ENCODE measurements at places on chromosomes 4 and X.

DNA sequence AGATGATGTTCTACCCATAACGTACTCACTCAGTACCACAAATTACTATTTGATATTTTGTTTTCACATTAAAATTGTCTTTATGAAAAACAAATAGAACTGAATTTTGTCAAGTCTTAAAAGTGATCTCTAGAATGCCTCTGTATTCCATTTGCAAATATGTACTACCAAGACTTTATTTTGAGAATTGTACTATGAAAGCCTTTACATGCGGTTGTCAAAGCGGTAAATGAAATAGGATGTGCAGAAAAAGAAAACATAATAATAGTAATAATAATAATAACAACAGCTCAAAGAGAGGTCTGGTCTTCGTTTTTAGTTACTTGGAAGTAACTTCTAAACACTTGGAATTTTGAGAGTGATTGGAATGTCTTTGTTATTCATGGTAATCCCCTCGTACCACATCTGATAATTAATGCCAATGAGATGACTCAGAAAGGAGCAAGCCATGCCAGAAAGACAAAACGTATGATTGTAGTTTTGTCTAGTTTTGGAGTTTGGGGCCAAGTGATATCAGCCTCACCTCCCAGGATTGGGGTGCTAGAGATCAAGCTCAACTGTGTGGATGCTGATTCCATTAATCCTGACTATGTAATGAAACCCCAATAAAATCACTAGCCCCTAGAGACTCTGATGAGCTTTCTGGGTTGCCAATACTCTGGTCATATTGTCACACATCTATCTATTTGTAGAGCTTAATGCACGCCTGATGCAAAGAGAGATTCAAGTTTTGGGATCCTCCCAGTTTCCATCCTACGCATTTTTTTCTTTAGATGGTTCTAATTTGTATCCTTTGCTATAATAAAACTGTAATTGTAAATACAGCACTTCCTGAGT lies 20.2 kb upstream of the CTSO start:
- DNase-seq: peak; percentile 39

DNA sequence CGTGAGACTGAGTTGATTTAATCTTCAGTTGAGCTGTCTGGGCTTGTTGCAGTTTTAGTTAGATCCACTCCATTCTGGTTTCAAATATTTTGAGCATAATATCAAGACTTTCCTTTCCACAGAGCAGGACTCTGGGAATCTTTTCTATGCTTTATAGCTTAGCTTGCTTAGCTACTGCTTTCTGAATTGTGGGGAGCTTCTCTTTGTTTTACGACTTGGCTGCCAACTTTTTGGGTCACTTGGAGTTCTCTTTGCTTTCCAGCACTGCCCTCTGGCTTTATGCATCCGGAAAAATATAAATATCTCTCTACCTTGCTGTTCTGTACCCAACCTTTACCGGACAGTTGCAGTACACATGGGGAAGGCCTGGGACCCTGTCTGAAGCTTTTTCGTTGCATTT lies 292.1 kb downstream of the STIM2 start:
- no peak for DNase-seq

GRCh38 chr4:94304365-94304971 lies 38.2 kb downstream of the HPGDS start:
- DNase-seq: peak; percentile 47

GRCh38 chrX:94524867-94525266 lies 850.9 kb downstream of the FAM133A start:
- DNase-seq: no peak

GRCh38 chr4:161657616-161658015 lies 506.2 kb downstream of the FSTL5 start:
- no peak for DNase-seq

DNA sequence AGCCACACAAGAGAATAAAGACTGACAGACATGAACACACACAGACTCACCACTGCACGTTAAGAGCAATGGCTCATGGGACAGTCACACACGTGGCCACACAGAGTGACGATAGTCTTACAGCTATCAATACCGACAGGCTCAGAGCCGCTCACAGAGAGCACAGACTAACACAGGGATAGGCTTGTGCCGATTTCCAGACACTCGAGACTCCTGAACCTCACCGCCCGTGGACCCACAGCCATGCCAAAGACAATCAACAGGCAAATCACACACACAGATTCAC lies 716 bp upstream of the SLC38A5 start:
- no peak for DNase-seq

DNA sequence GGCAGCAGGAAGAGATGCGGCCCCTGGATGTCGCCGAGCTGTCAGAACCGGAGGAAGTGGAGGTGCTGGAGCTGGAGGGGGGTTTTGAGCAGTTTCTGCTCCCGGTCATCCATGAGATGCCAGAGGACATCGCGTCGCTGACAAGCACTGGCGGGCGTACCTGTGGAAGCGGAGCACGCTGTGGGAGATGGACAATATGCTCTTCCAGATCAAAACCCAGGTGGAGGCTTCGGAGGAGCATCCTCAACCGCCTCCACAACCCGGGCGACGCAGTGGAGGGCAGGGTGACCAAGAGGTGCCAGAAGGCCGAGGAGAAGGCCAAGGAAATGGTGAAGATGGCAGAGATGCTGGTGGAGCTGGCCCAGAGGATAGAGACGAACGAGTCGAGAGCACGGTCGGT lies 7.6 kb upstream of the CCNQ start:
- no peak for DNase-seq

DNA sequence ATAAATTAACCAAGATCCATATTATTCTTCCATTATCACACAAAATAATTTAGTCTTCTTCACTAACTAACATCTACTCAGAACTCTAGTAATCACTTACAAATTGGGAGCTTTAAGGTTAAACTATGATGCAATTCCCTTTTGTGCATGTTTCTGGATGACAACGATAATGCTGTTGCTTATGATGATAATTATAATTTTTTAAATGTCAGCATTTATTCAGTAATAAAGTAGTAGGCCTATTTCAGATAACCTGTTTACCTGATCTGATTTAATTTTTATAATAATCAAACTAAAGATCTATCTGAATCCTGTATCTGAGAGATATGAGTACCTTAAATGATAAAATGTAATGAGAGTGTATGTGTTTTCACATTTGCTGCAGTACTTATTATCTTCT lies 507.8 kb upstream of the GRID2 start:
- no peak for DNase-seq

GRCh38 chr4:173413036-173413435 lies 14.1 kb upstream of the SCRG1 start:
- DNase-seq: peak; percentile 50

GRCh38 chr4:98476891-98477290 lies 181.5 kb downstream of the TSPAN5 start:
- DNase-seq: no peak

DNA sequence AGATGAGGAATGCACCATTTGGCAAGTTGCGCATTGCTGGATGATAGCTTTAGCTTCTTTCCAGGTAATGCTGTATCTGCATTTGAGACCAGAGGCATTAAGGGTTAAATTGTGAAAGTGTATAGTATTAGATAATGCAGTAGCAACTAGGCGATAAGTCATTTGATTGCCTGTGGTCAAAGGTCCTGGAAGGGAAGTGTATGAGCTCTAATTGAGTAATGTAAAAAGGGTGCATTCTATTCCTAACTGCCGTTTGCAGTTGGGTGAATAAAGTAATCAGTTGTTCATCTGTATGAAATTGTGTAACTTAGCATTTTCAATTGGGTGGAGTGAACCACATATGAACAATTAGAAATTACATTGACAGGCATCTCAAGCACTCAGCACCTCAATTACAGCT lies 54.5 kb upstream of the WDR1 start:
- peak; percentile 51 for DNase-seq

- DNase-seq: no peak
Measured at GRCh38 chr4:38131371-38132091, 171.3 kb downstream of the PTTG2 start.

- DNase-seq: peak; percentile 2
Measured at GRCh38 chrX:80578517-80579105, 158.4 kb downstream of the TENT5D start.

DNA sequence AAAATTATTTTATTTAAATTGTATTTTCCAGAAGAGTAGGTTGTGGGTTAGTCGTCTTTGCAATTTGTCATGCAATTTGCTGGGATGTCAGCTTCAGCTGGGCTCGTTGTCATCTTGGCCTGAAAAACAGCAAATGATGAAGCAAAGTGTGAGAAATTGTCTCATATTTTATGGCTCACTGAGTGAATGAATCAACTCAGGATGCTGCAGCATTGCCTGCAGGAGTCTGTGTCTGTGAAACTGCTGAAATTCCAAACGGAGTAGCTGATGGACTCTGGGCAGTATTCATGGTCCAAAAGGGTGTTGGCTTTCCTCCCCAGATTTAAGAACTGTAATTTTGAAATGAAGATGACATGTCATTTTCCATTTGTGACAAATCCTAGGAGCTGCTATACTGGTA lies 37.2 kb downstream of the CXCL8 start:
- peak; percentile 32 for DNase-seq

GRCh38 chrX:14027036-14027435 lies 2.7 kb downstream of the GEMIN8 start:
- no peak for DNase-seq

GRCh38 chrX:9997524-9997923 lies 30.4 kb downstream of the CLDN34 start:
- no peak for DNase-seq

DNA sequence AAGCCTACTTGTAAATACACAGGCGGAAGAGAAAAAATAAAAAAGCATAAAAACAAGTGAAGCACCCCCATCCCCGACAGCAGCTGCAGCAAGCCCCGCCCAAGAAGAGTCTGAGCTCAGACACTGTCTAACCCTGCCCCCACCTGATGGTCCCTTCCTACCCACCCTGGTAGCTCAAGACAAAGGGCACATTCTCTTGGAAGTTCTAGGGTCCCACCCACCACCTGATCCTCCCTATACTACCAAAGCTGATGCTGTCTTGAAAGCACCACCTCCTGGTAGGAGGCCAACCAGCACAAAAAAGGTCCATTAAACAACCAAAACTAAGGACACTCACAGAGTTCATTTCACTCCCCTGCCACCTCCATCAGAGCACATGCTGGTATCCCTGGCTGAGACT lies 308.2 kb downstream of the KLHL13 start:
- no peak for DNase-seq

GRCh38 chr4:13933191-13933590 lies 305.7 kb upstream of the BOD1L1 start:
- DNase-seq: peak; percentile 85

DNA sequence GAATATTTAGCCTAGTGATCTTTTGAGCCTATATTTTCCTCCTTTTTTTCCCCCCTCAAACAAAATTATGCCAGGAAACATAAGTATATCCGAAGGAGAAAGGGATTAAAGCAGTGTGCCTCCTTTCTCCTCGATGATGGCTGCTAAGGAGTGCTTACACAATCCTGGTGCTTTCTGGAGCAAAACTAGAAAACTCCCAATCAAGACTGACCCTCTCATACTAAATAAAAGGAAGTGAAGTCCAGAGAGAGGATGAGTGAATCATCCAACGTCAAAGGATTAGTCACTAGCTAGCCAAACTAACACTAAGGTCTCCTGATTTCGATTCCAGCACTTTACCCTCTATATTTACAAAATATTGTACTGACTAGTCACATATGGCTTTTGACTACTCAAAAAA lies 146.8 kb downstream of the PPP3CA start:
- DNase-seq: peak; percentile 92

GRCh38 chrX:120697053-120697452 lies 67.2 kb upstream of the C1GALT1C1 start:
- DNase-seq: no peak

GRCh38 chr4:47531241-47531953 lies 46.3 kb downstream of the ATP10D start:
- DNase-seq: peak; percentile 88

DNA sequence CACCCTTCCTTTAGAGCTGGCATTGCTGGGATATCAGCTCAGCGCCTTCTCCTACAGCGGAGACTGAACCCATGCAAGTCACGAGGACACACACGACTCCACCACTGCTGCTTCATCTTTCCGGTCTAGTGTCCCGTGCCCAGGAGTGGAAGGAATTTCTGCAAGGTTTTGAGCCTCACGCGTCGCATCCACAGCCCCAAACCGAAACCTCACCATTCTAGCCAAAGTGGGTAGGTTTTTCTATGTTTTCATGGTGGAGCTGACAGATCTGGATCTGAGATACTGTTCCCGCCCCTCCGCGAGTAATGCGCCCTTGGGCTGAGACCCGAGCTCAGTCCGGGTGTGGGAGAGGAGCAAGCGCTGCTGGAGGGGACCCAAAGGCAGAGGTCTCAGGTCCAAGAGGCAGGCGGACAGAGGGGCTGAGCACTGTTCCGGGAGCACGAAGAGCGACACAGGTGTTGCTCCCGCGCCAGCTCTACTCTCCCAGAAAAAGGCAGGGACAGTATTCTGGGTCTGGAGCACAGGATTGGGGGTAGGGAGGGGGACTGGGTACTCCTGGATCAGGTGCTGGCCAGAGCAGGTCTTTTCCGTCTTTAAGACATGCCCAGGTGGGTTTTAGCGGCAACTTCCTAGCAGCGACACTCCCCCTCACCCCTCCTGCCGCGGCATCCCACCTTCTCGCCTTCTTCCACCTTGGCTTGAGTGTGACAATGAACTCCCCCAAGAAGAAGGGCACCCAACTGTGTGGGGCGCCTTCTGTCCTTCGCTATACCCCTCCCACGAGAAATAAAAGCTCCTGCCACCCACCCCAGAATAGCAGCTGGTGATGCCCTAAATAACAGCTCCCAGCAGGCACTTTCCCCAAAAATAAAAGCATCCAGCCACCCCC lies 1.8 kb downstream of the EPHA5 start:
- peak; percentile 42 for DNase-seq

GRCh38 chr4:4800646-4801408 lies 58.6 kb upstream of the MSX1 start:
- peak; percentile 64 for DNase-seq

DNA sequence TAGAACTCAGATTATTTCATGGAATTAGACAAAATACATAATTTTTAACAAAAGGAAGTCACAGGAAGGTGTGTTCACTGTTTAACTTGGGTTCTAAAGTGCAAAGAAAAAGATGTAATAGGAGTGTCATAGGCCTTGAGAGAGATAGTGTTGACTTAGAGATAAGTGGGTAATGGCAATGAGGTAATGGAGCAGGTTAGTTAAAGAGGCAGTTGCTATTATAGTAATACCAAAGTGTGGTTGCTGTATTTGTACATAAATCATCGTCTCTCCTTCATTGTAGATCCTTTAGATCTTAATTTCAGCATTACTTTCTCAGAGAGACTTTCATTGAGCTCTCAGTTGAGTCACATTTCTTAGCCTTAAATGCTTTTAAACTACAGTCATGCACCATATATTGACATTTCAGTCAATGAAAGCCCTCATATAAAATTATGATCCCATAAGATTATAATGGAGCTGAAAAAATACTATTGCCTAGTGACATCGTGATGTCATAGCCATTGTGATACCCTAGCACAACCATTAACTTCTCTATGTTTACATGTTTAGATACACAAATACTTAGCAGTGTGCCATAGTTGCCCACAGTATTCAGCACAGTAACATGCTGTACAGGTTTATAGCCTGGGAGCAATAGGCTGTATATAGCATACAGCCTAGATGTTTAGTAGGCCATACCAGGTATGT lies 245.4 kb downstream of the ADGRL3 start:
- DNase-seq: no peak

- peak; percentile 18 for DNase-seq
Measured at GRCh38 chr4:152369902-152370295, 166.0 kb downstream of the FBXW7 start.

GRCh38 chr4:2500547-2500946 lies 31.6 kb downstream of the RNF4 start:
- DNase-seq: no peak
